Adrenal gland (tissue), 19 donors: ENCODE measurements at places on chromosomes 7 and 10.

- H3K36me3 ChIP-seq, result no peaks in the 10 kb centered on the region
- no peaks in the 10 kb centered on the region for H3K27me3 ChIP-seq
- H3K27ac ChIP-seq, result no peak overlapping the region
- H3K4me1 ChIP-seq, result no peaks in the 10 kb centered on the region
These were observed 36.1 kb downstream of the SORBS1 start for GRCh38 chr10:95525033-95525418.

GRCh38 chr7:27661811-27662489, 733 bp downstream of the HIBADH start:
- DNase-seq, result peak; percentile 32
- no peaks in the 10 kb centered on the region for H3K36me3 ChIP-seq
- no peaks in the 10 kb centered on the region for H3K27me3 ChIP-seq
- peaks cover 9% of the 10 kb centered on the region for H3K4me1 ChIP-seq
- H3K4me3 ChIP-seq, result peak overlapping the region; percentile 74

DNA sequence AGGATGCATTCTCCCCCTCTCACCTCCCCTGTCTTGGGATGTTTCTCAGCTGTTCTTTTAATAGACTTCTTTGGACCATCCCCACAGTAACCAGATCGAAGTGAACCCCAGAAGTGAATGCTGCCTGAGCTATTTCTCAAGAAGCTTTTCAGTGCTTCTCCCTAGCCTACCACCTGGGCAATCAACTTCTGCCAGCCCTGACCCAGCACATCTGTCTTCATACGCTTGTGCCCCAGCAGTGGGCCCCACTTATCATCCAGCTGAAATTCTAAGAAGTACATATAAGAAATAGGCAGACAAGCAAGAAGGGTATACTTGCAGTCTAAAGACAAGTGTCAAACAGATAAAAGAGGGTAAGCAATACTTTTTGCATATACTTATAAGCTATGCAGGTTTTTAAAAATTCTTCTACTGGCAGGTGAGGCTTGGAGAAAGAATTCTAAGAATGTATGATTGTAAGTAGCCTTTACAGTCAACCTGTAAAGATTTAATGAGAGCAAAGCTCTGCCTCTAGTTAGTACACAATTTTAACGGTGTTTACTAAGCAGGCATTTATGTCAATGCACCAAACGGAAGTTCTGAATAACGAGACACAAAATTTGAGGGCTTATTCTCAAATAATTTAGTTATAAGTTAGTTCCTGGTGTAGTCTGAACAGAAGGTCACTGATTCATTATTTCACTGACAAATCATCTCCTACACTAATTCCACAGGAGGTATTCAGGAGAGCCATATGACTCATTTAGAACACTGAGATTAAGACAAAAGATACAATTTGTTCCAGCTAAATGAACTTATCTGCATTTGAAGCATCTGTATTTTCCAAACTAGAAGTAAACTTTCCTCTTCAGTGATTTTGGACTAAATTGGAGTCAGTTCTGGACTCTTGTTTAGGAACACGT, 83.3 kb downstream of the RNLS start:
- peak overlapping the region; percentile 50 for H3K27ac ChIP-seq
- no peak for DNase-seq
- H3K4me1 ChIP-seq, result peaks cover 12% of the 10 kb centered on the region
- no peak overlapping the region for H3K4me3 ChIP-seq

- no peak overlapping the region for H3K27ac ChIP-seq
- no peak overlapping the region for H3K4me3 ChIP-seq
- H3K36me3 ChIP-seq, result no peaks in the 10 kb centered on the region
- DNase-seq, result no peak
- H3K27me3 ChIP-seq, result no peaks in the 10 kb centered on the region
These were observed 92.4 kb downstream of the LRRN3 start for GRCh38 chr7:111183321-111183720.

- no peak for DNase-seq
- H3K27ac ChIP-seq, result no peak overlapping the region
- H3K36me3 ChIP-seq, result no peaks in the 10 kb centered on the region
- H3K27me3 ChIP-seq, result no peaks in the 10 kb centered on the region
- no peak overlapping the region for H3K4me3 ChIP-seq
These were observed 1211.0 kb downstream of the TYW1 start for GRCh38 chr7:68207676-68208075.

GRCh38 chr7:27191833-27192545, 7.0 kb upstream of the HOXA11 start:
- peaks cover 100% of the 10 kb centered on the region for H3K27me3 ChIP-seq
- H3K27ac ChIP-seq, result no peak overlapping the region
- H3K4me1 ChIP-seq, result peaks cover 9% of the 10 kb centered on the region

GRCh38 chr7:13293264-13294002, 606.0 kb downstream of the ARL4A start:
- H3K4me1 ChIP-seq, result no peaks in the 10 kb centered on the region
- no peaks in the 10 kb centered on the region for H3K27me3 ChIP-seq
- H3K4me3 ChIP-seq, result no peak overlapping the region

DNA sequence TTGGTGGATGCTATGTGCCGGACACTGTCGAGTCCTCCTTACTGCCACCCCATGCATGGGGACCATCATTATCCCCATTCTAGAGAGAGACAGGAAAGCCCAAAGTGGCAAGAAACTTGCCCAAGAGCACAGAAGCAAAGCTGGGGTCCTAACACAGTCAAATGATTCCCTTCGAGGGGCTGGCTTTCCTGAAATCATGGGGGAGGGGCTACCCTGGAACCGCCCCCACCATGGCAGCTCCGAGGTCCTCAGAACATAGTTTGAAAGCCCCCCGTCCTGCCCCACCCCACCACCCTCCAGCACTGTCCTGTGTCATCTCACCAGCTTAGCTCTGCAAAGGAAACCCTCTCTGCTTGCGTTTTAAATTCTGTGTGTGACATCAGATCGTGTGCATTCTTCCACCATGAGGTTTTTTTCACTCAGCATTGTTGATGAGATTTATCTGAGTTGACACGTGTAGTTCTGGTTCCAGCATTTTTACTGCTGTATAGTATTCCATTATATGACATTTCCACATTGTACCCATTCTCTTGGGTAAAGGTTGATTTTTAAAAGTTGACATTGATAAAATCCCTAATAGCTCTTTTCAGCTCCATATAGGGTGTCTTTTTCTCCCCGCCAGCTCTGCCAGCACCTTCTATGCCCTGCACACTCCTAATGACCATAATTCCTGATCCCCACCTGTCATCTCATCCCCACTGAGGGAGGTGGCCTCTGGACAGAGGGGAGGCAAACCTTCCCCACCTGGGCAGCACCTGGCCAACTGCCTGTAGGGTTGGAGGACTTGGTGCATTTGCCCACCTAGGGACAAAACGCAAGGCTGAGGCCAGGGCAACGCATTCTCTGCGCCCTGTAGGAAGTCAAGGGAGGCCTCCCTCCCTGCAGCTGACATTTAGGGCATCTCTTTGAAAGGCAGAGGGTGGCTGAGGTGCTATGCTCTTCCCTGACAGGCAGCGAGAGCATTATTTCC, 100.2 kb upstream of the GPR26 start:
- H3K36me3 ChIP-seq, result no peaks in the 10 kb centered on the region
- H3K27me3 ChIP-seq, result peaks cover 13% of the 10 kb centered on the region
- no peak overlapping the region for H3K4me3 ChIP-seq
- H3K27ac ChIP-seq, result no peak overlapping the region
- no peaks in the 10 kb centered on the region for H3K4me1 ChIP-seq

- no peaks in the 10 kb centered on the region for H3K36me3 ChIP-seq
- no peaks in the 10 kb centered on the region for H3K4me1 ChIP-seq
- H3K27me3 ChIP-seq, result no peaks in the 10 kb centered on the region
- no peak overlapping the region for H3K4me3 ChIP-seq
- peak overlapping the region; percentile 17 for H3K27ac ChIP-seq
These were observed 244.8 kb downstream of the BICC1 start for GRCh38 chr10:58757352-58758065.

GRCh38 chr7:99594948-99595745, 2.9 kb upstream of the TMEM225B start:
- no peak overlapping the region for H3K4me3 ChIP-seq
- DNase-seq, result no peak
- H3K4me1 ChIP-seq, result no peaks in the 10 kb centered on the region
- no peaks in the 10 kb centered on the region for H3K27me3 ChIP-seq

- no peaks in the 10 kb centered on the region for H3K4me1 ChIP-seq
These were observed 41.8 kb upstream of the TMEM236 start for GRCh38 chr10:17710181-17710580.

GRCh38 chr7:7178081-7178480, 4.3 kb upstream of the C1GALT1 start:
- H3K4me1 ChIP-seq, result peaks cover 15% of the 10 kb centered on the region
- no peak for DNase-seq

DNA sequence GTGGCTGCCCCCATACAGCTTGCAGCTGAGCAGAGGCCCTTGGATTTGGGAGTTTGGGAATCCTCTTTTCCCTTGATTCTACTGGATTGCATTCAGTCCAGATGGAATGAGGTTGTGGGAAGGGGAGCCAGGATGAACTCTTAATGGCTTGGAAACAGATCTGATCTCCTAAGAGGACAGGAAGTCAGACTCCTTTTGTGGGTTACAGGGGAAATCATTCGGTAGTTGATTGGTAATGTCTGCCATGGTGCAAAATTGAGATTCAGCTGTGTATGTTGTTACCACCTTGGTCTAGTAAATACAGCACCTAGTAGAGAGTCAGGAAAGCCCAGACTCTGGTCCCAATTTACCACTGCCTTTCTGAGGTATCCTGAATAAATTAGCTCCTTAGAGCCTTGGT, 144.2 kb upstream of the TNRC18 start:
- DNase-seq, result no peak
- no peaks in the 10 kb centered on the region for H3K27me3 ChIP-seq
- H3K27ac ChIP-seq, result no peak overlapping the region
- no peaks in the 10 kb centered on the region for H3K36me3 ChIP-seq

- no peak overlapping the region for H3K27ac ChIP-seq
- H3K4me1 ChIP-seq, result no peaks in the 10 kb centered on the region
- H3K4me3 ChIP-seq, result no peak overlapping the region
- no peak for DNase-seq
These were observed 46.9 kb downstream of the GPR141 start for GRCh38 chr7:37730501-37730900.

DNA sequence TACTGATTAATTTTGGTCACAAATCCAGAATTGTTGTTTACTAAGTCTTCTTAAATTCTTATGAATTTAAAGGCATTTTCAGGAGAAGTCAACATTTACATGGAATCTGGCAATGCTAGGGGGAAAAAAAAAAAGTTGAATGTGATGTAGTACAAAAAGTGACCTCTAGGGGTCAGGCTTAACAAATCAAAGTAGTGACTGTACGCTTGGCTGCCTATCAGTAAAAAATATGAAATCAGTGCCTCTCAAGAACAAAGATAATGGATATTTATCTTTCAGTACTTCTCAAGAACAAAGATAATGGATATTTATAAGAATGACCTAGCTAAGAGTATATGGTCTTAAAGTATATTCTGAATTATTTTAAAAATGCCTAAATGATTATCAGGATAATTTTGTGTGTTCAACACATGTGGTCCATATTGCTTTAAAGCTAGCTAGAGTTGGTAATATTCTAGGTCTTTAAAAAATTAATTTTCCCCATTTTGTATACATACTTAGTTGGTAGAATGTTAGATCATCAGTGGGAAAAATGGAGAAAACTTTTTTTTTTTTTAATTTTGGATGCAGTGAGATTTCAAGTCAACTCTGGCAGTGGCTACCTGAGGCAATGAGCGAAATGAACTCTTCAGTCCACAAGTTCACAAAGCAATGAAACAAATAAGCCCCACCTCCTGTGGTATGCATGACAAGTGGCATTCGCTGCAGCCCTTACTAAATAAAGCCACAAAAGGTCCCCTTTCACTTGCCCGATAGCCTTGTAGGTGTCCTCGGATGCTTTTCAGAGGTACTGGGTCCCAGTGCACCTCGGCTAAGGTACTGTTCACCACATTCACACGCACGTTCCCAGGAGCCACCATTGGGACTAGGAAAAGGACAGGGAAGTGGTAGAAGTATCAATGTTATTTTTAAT, 51.2 kb upstream of the LAMB4 start:
- H3K4me1 ChIP-seq, result peaks cover 11% of the 10 kb centered on the region
- H3K36me3 ChIP-seq, result peaks cover 24% of the 10 kb centered on the region
- H3K4me3 ChIP-seq, result no peak overlapping the region
- H3K27ac ChIP-seq, result no peak overlapping the region

GRCh38 chr7:21960922-21961321, 15.2 kb upstream of the CDCA7L start:
- no peaks in the 10 kb centered on the region for H3K27me3 ChIP-seq
- no peak overlapping the region for H3K4me3 ChIP-seq
- no peaks in the 10 kb centered on the region for H3K36me3 ChIP-seq
- H3K4me1 ChIP-seq, result no peaks in the 10 kb centered on the region

DNA sequence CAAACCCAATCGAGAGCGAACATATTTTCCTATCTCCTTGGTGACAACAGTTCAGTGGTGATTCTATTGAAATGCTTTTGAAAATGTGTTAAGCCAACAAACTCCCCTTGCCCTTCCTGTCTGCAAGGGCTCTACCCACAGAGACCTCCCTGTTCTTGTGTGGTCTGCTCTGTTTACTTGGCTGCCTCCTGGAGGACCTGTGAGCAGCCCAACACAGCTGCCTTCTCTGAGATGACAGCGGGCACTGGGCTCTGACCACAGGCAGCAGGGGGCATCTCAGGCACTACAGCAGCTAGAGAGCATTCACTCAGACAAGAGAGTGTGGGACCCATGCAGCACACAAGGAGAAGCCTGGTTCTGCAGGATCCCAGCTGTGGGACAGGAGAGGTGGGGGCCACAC, 416.4 kb downstream of the TCERG1L start:
- H3K27ac ChIP-seq, result no peak overlapping the region
- H3K36me3 ChIP-seq, result no peaks in the 10 kb centered on the region
- no peaks in the 10 kb centered on the region for H3K27me3 ChIP-seq
- no peak overlapping the region for H3K4me3 ChIP-seq
- H3K4me1 ChIP-seq, result no peaks in the 10 kb centered on the region

- no peak overlapping the region for H3K27ac ChIP-seq
- H3K4me1 ChIP-seq, result peaks cover 24% of the 10 kb centered on the region
- no peak for DNase-seq
- H3K27me3 ChIP-seq, result peaks cover 65% of the 10 kb centered on the region
- no peak overlapping the region for H3K4me3 ChIP-seq
These were observed 6.4 kb upstream of the SPAG6 start for GRCh38 chr10:22338931-22339330.

DNA sequence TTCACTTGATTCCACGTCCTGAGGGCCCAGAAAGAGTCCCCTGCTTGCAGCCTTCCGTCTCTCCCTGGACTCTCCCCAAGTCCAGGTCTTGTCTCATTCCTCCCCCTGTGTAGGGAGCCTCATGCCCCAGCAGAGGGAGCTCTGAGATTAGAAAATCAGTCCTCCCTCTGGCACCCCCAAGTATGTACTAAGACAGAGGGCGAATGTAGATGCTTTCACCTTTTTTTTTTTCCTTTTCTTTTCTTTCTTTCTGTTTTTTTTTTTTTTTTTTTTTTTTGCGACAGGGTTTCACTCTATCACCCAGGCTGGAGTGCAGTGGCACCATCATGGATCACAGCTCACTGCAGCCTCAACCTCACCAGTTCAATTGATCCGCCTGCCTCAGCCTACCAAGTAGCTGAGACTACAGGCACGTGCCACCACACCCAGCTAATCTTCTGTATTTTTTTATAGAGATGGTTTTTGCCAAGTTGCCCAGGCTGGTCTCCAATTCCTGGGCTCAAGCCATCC, 10.3 kb downstream of the SFXN3 start:
- H3K27ac ChIP-seq, result no peak overlapping the region
- no peaks in the 10 kb centered on the region for H3K36me3 ChIP-seq
- H3K4me3 ChIP-seq, result no peak overlapping the region
- no peaks in the 10 kb centered on the region for H3K27me3 ChIP-seq
- peaks cover 3% of the 10 kb centered on the region for H3K4me1 ChIP-seq
